ENCODE measurements at places on chromosomes 7 and 10. TPM values are rescaled to one million over a fixed set of nuclear protein-coding genes. Genes with fewer than 3 reads are reported as not detected.

- no peak for DNase-seq
- no peaks in the 10 kb centered on the region for H3K27me3 ChIP-seq
- no peak overlapping the region for H3K4me3 ChIP-seq
- no peak overlapping the region for H3K27ac ChIP-seq
- H3K36me3 ChIP-seq = no peaks in the 10 kb centered on the region
- H3K4me1 ChIP-seq = peaks cover 23% of the 10 kb centered on the region
Measured at GRCh38 chr10:100710151-100710871, 35.1 kb upstream of the PAX2 start.

DNA sequence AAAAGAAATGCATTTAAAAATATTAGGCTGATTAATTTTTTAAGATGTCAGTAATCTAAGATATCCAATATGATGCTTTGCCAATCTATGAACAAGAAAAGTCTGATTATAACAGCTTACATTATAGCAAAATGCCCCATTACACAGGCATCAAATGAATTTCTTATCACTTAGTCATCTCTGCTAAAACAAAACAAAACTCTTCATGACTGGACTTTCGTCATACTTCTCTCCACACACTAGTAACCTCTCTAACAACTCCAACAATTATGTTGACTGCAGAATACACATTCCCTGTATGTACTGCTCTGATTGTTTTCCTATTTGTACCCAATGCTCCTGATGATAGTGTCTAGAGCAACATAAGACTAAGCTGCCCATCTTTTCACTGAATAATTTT lies 3.8 kb upstream of the MKI67 start:
- H3K4me1 ChIP-seq = peaks cover 16% of the 10 kb centered on the region
- H3K27ac ChIP-seq = no peak overlapping the region
- H3K36me3 ChIP-seq = no peaks in the 10 kb centered on the region
- no peak overlapping the region for H3K4me3 ChIP-seq
- H3K27me3 ChIP-seq = peaks cover 8% of the 10 kb centered on the region

DNA sequence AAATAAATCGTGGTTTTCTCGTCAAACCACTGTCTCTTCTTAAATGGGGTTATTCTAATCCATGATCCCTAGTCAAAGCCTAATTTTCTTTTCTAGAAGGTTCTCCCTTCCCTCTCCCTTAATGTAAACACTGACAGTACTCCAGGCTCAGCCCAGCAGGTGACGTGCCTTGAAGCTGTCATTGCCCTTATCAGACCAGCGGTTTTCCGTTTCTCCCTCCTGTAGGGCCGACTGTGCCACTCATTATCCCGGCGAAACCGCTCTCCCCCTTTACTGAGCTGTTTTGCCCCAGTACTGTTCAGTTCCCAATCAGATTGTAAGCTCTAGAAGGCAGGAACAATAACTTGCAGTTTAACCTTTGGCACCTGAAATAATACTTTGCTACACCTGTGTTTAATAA lies 153.5 kb upstream of the RHEB start:
- no peak for DNase-seq
- H3K4me1 ChIP-seq = peaks cover 4% of the 10 kb centered on the region
- H3K36me3 ChIP-seq = peaks cover 13% of the 10 kb centered on the region

GRCh38 chr7:105450177-105450861 lies 61.6 kb upstream of the SRPK2 start:
- H3K4me3 ChIP-seq = no peak overlapping the region
- no peaks in the 10 kb centered on the region for H3K36me3 ChIP-seq

- no peak overlapping the region for H3K4me3 ChIP-seq
- H3K27ac ChIP-seq = no peak overlapping the region
- no peaks in the 10 kb centered on the region for H3K27me3 ChIP-seq
- no peaks in the 10 kb centered on the region for H3K4me1 ChIP-seq
- DNase-seq = no peak
Measured at GRCh38 chr10:29499993-29500537, 134.7 kb downstream of the SVIL start.

Gene FZD8
- total RNA-seq = 1.7 TPM

Gene SLC18A3
- total RNA-seq = not detected
